Caudate nucleus (tissue), 63 donors: ENCODE measurements at places on chromosomes 1 and 21.

DNA sequence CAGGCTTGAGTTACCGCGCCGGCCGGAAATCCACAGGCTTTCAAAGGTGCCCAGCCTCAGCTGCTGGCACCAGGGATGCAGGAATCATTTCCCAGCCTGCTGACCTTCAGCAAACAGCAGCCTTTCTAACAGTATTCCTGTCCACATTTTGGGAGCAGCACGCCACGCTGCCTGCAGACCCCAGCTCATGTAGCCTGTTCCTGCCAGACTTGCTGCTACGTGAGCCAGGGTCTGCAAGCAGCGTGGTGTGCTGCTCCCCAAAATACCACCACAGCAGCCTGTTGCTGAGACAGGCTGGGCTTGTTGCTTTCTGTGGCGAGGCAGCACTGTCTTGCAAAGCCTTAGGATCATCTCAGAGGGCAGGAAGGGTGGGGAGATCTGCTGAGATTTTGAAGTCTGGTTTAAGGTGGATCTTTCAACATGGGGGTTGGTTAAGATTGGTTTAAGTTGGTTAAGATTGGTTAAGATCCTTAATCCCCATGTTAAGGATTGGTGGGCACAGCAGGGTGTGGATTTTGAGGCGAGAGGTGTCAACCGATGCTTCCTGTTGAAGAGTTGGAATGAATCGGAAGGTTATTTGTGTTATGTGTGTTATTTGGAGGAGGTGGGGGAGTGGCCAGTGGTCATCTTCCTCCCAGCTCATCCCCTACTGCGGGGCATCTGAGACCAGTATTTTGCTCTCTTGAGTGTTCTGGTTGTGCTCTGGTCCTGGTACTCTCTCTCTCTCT is 12.9 kb downstream of the FAAH start:
- DNase-seq = no peak

GRCh38 chr1:150596095-150596892 is 16.9 kb upstream of the MCL1 start:
- DNase-seq = no peak

DNA sequence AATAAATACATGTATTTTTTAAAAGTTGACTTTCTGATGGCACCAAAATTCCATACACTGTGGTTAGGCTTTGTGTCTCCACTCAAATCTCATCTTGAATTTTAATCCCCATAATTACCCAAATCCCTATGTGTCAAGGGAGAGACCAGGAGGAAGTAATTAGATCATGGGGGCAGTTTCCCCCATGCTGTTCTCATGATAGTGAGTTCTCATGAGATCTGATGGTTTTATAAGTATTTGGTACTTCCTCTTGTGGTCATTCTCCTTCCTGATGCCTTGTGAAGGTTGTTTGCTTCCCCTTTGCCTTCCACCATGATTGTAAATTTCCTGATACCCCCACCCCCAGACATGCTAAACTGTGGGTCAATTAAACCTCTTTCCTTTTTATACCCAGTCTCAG is 1218.4 kb upstream of the PRMT6 start:
- DNase-seq = no peak

GRCh38 chr1:98653123-98653522 is 8.4 kb upstream of the SNX7 start:
- no peak for DNase-seq

DNA sequence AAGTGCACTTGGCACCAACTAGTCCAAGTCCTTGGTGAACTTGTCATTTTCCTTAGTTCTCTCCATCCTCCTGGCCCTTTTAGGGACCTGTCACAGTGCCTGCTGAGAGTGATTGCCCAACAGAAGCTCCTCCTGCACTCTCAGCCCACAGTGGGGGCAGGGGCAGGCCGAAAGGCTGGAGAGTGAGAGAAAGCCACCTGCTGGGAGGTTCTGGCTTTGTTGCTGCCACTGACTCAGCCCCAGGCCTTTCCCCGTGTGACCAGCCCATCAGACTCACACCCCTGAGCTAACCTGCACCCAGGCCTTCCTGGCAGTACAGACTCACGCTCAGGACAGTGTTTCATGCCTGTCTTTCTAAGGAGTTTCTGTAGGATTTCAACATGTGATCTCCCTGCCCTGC is 17.1 kb upstream of the PROK1 start:
- no peak for DNase-seq

GRCh38 chr1:83889707-83890106 is 109.2 kb downstream of the TTLL7 start:
- DNase-seq = no peak

GRCh38 chr1:49045371-49045770 is 268.7 kb upstream of the BEND5 start:
- no peak for DNase-seq

DNA sequence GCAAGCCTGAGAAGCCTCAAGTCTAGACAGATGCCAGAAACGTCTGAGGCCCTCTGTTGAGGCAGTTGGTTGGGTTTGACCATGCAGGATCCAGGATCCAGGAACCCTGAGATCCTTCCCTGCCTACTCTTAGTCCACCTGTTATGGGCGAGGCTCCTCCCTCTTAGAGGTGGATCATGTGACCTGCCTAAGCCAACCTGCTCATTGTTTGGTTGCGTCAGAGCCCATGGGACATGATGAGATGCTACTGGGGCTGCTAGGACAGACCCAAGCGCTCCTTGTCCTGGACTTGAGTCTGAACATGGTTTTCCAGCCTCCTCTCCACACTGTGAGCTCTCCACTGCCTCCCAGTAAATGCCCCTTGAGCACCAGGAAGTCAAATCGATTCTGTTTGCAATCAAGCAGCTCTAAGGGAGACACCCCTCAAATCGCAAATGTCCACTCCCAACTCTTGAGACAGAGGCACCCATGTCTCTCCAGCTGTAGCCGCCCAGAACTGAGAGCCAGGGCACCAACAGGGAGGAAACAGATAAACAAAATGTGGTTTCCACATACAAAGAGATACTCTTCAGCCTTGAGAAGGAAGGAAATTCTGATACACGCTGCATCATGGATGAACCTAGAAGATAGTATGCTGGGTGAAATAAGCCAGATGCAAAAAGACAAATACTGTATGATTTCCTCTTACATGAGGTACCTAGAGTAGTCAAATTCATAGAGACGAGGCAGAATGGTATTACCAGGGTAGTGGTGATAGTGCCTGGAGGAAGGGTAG is 31.7 kb upstream of the WNT4 start:
- DNase-seq = no peak

DNA sequence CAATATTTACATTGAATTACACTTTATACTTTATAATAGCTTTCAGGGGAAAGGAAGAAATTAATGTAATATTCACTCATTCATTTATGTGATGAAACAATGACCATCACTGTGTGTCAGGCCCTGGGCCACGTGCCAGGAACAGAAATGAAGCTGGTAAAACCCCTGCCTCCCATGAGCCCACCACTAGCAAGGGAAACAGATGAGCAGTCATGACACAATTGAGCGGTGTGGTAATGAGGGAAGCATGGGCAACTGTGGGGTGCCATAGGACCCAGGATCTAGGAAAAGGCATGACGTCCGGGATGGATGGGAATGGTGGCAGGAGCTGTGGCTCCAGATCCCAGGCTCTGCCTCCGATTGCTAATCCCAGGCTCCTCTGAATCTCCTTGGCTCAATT is 17.0 kb upstream of the SLC5A9 start:
- DNase-seq = no peak
